ENCODE measurements at places on chromosomes 4 and X.

DNA sequence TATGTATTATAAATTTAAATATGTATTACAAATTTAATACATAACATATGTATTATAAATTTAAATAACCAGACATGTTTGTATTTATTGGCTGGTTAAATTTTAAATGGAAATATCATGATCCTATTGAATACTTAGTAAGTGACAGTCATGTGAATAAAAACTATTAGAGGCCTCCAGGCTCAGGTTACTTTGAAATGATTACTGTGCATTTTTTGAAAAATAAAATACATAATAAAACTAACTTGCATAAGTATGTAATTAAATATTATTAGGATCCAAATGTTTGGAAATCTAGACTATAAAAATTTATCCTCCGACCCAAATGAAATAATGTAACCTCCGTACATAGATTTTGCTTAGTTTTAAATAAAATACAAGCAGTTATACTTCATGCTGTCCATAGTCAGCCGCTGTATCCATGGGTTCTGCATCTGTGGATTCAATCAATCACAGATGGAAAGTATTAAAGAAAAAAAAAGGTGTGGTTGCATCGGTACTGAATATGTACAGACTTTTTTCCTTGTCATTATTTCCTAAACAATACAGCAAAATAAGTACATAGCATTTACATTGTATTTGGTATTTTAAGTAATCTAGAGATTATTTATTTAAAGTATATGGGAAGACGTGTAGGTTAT is 140.7 kb downstream of the WDFY3 start:
- DNase-seq, result no peak

DNA sequence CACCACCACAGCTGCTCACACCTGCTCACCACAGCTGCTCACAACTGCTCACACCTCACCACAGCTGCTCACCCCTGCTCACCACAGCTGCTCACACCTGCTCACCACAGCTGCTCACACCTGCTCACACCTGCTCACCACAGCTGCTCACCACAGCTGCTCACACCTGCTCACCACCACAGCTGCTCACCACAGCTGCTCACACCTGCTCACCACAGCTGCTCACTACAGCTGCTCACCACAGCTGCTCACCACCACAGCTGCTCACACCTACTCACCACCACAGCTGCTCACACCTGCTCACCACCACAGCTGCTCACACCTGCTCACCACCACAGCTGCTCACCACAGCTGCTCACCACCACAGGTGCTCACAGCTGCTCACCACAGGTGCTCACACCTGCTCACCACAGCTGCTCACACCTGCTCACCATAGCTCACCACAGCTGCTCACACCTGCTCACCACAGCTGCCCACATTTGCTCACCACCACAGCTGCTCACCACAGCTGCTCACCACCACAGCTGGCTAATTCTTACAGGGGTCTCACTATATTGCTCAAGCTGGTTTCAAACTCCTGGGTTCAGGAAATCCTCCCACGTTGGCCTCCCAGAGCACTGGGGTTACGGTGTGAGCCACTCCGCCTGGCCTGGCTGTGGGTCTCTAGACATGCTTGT is 30.4 kb upstream of the CPLX1 start:
- DNase-seq, result no peak

GRCh38 chr4:185868983-185869382 is 57.0 kb upstream of the SORBS2 start:
- DNase-seq, result no peak

DNA sequence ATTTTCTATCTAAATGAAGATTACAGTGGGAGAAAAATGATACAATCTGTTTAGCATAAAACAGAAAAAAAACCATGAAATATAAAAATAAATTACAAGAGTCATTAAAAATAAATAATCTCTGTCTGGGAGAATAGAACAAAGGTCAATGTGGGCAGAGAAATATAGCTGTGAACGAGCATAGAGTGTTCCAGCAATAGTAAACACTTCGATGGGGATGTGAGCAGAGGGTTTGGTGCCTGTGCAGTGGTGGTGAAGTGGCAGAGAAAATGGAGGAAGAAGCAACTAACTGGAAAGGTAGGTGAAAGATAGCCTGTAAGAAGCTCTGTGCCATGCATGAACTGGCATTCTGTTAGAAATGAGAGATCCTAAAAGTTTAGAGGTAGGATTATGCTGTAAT is 64.9 kb downstream of the ANKRD50 start:
- no peak for DNase-seq

DNA sequence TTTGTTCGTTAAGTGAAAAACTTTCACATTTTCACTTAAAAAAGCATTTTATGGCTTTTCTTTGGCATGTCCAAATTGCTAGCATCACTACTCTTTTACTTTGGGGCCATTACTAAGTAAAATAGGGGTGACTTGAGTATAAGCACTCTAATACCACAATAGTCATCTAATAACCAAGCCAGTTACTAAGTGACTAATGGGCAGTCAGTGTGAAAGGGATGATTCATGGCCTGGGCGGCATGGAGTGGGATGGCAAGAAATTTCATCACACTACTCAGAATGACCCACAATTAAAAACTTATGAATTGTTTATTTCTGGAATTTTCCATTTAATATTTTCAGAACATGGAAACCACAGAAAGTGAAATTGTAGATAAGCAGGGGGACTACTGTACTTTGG is 60.9 kb downstream of the BMP15 start:
- DNase-seq, result no peak

- no peak for DNase-seq
Measured at GRCh38 chr4:93319041-93319440, 509.5 kb upstream of the ATOH1 start.

DNA sequence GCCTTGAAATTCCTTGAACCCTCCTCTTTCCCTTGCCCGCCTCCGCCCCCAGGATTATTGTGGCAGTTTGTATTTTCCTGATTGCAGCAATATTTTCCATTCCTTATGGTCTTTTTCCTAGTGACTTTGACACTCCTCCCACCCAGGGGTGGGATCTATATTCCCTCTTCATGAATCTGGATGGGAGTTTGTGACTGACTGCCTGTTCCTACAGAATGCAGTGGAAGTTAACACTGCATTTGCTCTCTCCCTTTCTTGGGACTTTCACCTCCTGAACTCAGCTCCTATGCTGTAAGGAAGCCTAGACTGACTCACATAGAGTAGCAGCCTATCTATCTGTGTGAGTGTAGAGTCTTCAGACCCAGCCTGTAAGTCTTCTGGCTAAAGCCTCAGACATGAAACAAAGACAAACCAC is 2.2 kb downstream of the FUNDC2 start:
- DNase-seq, result no peak

DNA sequence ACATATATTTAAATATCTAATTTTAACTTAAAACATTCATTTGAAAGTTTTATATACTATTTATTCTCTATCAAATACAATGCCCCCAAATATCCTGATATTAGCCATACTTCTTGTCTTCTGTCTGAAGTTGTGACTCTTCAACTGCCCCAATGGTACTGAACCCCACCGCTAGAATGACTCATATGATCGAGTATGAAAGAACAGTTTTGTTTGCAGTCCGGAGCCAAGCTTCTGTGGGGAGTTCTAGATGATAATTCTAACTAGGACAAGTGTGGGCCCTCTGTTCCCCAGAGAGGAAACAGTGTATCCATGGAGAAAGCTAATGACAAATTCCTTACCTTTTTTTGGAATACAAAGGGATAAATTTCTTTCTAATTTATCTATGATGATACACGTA is 24.7 kb upstream of the CT47A1 start:
- no peak for DNase-seq

DNA sequence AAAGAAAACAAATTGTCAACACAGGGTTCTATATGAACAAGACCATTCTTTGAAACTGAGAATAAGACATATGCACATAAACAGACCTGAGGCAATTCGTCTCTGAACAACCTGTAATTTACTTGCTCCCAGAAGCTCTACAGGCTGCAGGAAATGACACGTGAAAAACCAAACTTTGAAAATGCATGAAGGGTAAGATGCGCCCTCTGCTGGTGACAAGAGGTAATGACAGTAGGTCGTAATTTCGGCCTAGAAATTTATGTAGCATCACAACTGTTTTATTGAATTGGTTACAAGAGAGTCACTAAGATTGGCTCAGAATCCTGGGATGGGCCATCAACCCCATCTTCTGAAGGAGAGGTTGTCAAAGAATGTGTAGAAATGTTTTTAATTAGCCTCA is 276.5 kb downstream of the PPP4R3C start:
- DNase-seq, result no peak

- no peak for DNase-seq
Measured at GRCh38 chrX:125210146-125210545, 109.5 kb upstream of the TEX13C start.

DNA sequence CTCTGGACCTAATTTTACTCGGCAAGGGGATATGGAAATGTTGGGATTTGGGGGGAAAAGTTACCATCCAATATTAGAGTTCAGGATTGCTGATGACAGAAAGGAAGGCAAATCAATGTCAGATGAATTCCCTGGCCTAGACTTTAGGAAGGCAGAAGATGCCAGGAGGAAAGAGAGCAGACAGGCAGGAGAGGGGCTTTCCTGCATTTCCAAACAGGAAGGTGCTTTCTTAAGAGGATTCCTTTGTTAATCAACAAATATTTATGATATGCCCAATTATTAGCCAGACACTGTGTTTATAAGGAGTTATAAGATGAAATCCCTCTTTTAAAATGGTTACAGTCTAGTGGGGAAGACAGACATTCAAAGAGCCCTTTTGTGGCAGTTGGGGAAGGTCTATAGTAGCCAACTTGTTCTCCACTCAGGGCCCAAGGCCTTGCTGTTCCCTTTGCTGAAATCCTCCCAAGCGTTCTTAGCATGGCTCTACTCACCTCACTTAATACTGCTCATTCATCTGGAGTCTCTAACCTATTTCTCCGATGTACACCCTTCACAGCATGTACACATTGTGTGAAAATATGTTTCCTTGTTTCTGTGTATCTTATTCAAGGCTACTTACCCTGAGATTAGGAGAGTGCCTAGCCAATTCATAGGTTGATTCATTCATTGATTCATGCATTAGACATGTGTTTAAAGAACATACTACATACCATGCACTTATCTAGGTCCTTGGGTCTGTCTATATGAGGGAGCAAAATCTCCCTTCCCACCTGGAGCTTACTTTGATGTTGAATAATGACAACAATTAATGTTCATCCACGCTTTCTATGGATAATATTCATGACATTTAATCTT is 5.3 kb downstream of the IGFBP7 start:
- no peak for DNase-seq

GRCh38 chr4:45647823-45648222 is 476.0 kb downstream of the GABRG1 start:
- no peak for DNase-seq

DNA sequence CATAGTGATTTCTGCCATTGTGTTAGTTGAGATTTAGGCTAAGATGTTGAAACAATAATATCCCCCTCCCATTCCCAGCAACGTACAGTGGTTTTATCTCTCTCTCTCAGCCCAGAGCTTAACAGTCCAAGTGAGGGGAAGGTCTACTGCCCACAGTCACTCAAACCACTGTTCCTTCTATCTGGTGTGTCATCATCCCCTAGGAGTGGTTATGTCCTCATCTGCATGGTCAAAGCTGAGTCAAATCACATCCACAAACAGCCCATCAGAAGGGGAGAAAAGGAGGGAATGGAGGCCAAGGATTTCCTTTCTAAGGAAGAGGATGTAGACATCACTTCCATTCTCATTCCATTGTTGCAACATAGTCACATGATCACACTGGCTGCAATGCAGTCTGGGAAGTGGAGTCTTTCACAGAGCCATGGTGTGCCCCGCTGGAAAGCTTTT is 42.8 kb upstream of the CHRNA9 start:
- no peak for DNase-seq

DNA sequence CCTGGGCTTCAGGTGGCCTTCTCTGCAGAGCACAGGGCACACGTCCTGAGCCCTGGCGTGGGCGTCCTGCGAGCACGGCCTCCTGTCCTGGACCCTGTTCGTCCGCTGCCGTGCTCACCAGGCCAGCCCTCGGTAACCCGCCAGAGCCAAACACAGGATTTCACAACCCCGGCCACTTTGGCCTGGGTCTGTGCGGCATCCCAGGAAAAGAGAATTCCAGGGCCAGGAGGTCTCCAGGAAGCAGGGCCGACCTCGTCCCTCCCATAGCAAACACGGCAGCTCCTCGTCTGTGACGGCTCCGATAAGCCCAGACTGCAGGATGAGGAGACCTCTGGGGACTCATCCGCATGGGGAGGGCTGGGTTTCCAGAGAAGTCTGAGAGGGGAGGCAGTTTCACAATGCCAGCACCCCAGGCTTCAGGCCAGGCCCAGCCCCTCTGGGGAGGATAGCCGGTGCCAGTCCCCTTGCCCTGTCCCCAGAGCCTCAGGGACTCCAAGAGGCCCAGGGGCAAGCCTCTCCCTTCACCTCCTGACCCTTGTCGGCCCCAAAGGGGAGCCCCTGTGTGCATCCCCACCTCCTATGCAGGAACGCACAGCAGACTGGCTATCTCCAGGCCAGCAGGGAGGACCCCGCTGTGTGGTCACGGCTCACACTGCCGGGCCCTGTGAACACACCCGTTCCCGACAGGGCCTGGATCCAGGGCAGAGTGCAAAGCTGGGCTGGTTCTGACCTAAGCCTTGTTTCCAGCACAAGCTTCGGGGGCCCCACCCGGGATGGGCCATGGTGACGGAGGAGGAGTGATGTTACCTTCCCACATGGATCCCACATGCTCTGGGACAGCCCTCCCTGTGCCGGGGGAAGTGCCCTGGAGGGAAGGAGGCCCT is 22.3 kb upstream of the HTRA3 start:
- DNase-seq, result no peak

- DNase-seq, result no peak
Measured at GRCh38 chrX:13121020-13121555, 76.7 kb upstream of the FAM9C start.

DNA sequence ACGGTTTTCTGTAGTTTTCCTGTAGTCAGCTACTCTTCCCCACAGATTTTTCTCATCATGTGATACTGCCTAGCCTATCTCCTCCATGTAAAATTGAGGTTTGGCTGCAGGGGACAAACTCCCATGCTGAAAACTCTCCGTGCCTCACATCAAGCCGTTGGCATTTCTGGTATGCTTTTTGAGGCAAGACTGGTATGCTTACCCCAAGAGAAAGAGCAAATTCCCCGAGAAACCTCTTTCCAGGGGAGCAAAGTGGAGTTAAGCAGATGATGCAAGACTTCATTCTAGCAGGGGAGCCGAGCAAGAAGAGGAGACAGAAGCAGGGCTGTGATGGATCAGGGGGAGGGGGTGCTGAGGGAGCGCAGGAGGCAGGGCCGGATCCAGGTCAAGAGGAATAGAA is 4.8 kb downstream of the SOWAHD start:
- no peak for DNase-seq

DNA sequence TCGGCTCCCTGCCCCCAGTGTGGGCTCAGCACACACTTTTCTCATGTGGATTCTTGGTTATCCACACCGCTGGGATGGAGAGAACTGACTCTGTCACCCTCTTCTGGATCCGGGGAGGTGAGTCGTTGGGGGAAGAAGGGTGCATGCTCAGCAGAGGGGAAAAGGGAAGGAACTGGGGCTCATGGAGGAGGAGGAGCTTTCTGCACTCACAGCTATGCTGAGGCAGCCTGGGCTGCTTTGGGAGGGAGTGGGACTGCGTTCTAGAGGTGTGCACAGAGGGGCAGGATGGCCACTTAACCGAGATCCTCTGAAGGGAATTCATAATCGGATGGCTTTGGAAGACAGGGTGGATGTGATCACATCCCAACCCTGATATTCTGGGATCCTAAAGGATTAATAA is 51.6 kb downstream of the RTL5 start:
- no peak for DNase-seq

Data from stimulated activated naive CD4-positive, alpha-beta T cell (primary cell).